Renal cortical epithelial cell (primary cell): ENCODE measurements at places on chromosomes 12 and 14. TPM values are rescaled to one million over a fixed set of nuclear protein-coding genes. Genes with fewer than 3 reads are reported as not detected.

- no peak for DNase-seq
Measured at GRCh38 chr14:75941030-75941429, 40.8 kb downstream of the TGFB3 start.

FOXG1 gene
- total RNA-seq = not detected in 2 replicates

GRCh38 chr14:96409701-96410100, 17.8 kb downstream of the AK7 start:
- peak; percentile 21 for DNase-seq

NEDD8 gene
- 146 and 185 TPM in 2 replicates for total RNA-seq
